ENCODE measurements at places on chromosomes 6 and 20.

DNA sequence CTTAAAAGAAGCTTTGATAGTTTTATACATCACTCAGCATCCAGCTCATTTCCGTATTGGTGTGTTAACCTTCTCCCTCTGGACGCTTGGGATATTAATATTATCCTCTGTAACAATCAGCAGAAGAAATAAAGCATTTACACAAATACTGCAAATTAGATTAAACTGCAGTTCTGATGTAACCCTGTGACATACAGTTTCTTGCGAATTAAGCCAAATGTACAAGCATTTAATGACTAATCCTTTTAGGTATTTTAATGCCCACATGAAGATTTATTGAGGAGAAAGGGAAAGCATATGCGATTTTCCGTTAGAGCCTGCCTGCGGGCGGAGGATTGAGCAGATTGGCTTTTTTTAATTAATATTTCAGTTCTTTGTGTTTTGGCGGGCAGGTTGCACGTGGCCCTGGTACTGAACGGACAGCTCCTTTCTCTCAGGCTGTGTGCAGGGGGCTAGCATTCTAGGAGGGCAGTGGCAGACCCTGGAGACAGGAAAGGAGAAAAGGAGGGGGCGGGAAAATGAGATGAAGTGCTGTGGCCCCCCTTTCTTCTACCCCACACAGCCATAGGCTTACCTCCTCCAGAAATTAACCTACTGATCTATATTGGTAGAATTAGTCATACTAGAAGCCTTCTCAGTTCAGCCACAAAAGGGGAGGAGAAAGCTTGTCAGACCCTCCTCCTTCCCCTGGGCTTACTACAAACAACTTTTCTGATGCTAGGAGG lies 14.1 kb upstream of the TFAP2D start:
- no peak for DNase-seq

DNA sequence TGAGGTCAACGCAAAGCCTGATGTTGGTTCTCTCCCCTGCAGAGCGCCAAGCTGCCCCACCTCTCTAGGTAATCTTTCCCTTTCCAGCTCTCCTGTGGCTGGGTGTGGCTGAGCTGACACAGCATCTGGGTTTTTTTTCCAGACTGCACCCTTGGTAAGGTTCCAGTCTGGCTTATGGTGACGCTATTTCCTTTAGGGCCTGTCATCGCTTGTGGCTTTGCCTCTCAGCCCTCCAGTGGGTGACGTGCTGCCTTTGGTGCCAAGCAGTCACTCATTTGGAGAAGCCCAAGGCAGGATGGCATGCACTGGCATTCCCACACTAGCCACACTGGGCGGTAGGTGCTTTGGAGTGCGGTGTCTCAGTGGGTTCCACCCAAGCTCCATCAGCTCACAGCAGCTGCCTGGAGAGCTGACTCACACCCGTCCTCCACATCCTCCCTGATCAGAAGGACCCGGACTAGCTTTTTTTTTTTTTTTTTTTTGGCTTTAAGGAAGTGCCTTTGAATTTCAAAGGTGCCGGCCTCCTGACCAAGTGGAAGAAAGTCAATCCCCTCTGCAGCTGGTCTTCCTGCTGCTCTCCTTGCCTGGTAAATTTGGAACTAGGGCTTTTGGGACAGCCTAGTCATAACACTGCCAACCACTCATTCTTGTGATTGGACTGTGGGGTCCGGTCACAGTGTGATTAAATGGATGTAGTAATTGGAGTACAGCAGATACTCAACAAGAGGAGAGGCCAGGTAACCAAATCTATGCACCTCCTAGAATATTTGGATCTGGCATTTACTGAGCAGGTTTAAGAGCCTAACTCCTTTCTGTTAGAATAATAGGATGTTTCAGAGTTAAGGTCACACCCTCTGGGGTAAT lies 153.6 kb downstream of the CD83 start:
- DNase-seq: no peak

- DNase-seq: no peak
These were observed 44.8 kb downstream of the FARS2 start for GRCh38 chr6:5305968-5306626.

GRCh38 chr6:154358019-154358545 lies 1.5 kb upstream of the IPCEF1 start:
- DNase-seq: no peak

GRCh38 chr6:28336284-28337120 lies 554 bp upstream of the ZSCAN31 start:
- no peak for DNase-seq

GRCh38 chr20:54550776-54551396 lies 75.5 kb downstream of the DOK5 start:
- no peak for DNase-seq

- DNase-seq: no peak
These were observed 167.2 kb downstream of the LINC00237 start for GRCh38 chr20:20939006-20939405.

GRCh38 chr20:61901392-61902220 lies 164.1 kb downstream of the TAF4 start:
- no peak for DNase-seq

GRCh38 chr6:121436274-121436857 lies 920 bp downstream of the GJA1 start:
- DNase-seq: no peak

DNA sequence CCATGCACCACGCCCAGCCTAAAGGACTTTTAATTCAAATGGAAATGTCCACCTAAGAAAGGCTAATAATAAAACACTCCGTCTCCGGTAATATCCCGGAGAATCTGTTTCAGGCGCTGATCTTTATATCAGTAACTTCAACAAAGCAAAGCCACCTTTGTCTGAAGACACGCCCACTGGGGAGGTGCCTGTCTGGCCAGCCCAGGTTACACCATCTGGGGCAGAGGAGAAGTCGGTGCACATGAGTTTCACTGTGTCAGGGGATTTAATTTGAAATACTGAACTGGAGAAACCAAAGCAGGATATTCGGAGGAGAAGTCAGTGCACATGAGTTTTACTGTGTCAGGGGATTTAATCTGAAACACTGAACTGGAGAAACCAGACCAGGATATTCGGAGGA lies 9.4 kb downstream of the SERPINB6 start:
- no peak for DNase-seq

- no peak for DNase-seq
These were observed 6.7 kb downstream of the KLHL32 start for GRCh38 chr6:96931198-96931597.

DNA sequence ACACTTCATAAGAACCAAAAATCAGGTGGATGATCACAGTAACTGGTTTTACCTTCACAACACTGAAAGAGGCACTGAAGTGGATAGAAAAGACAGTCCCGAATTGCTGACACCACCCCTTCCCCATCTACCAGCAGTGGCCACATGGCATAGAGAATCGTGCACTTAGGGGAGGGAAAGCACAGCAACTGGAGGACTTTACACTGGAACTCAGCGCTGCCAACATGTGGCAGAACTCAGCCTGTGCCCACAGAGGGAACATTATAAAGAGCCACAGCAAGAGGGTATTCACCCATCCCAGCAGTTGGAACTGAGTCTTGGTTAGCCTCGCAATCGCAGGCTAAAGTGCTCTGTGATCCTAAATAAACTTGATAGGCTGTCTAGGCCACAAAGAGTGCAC lies 6.5 kb upstream of the KIAA1586 start:
- DNase-seq: no peak

DNA sequence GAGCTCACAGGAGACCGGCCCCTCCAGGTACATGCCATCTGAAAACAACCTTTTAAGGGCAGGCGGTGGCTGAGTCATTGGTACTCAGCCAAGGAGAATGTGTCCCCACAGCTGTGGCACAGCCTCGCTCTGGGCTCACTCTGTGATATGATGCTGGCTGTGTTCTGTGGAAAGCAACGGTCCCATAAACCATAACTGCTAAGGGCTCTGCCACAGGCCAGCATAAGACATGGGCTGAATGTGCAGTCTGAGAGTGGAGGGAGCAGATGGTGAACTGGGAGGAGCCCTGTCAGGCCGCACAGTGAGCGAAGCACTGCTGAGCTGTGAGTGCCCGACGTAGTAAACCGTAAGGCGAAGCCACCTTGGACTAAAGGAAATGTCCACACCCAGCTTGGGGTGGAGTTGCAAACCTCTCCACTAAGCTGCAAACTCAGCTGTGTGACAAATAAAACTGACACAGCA lies 375.8 kb downstream of the THBS2 start:
- DNase-seq: peak; percentile 58

GRCh38 chr6:143598466-143599080 lies 79.2 kb upstream of the PHACTR2 start:
- no peak for DNase-seq

GRCh38 chr6:10520468-10520867 lies 683 bp upstream of the GCNT2 start:
- no peak for DNase-seq

- DNase-seq: no peak
These were observed 11.0 kb downstream of the GSTA2 start for GRCh38 chr6:52752310-52752709.

DNA sequence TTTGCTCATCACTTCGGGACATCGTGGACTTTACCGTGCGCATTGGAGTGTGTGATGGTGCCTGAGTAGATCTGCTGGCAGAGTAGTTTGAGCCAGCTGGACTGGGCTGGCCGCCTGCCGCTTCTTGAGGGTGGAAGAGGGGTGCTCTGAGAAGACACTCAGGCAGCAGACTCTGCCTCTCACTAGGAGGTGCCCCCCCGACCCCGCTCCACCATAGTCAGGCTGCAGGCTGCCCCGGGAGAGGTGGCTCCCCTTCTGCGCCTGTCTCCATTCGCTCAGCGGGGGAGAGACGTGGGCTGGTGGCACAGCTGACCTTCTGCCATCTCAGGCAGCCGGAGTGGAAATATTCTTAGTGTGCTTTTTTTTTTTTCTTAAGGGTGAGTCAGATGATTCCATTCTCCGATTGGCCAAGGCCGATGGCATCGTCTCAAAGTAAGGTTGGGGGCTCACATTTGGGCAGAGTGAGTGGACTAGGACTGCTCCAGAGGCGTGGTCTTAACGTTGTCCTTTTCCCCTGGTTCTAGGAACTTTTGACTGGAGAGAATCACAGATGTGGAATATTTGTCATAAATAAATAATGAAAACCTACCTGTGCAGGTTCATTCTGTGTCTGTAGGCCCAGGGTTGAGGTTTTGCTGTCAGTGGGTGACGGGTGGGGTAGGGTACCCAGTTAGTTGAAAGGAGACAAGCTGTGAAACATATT lies 1.2 kb downstream of the RPS21 start:
- no peak for DNase-seq

DNA sequence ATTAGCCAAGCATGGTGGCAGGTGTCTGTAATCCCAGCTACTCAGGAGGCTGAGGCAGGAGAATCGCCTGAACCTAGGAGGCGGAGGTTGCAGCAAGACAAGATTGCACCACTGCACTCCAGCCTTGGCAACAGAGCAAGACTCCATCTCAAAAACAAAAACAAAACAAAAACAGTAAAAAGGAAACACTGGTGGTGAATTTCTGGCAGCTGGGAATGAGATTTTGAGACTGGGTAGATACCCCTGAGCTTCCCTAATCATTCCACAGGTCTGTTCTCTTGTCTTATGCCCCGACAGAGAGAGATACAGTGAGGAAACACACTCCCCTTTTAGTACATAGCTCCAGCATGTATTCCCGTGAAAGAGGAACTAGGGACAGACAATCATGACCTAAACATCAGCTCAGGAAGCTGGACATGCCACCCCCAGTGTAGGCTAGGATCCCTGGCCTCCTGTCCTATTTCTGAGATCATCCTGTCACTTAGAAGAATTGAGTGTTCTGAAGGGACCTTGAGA lies 9.6 kb downstream of the MAN1A1 start:
- DNase-seq: no peak

DNA sequence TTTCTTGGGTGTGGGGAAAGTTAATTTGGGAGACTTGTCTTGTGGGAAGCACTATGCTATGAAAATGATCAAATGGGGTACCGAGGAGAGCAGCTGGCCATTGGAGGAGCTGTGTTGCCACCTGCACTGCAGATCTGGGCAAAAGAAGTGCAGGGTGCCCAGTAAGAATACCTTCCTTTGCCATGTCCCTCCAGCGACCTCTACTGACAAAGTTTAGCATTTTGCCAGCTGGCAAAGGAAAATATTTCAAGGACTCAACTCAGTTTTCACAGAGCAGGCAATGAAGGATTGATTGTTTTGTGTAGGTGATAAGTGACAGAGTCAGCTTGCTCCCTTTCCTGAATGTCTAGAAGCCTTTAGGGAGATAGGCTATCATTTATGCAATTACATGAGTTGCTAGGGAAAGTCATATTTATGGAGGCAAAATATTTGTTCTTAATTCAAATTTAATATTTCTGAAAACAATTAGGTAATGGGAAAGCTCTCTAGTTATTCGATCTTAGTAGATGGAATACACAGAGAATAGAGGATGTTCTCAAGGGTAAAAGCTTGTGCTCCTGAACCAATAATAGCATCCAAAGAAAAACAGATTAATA lies 118.4 kb downstream of the FARS2 start:
- DNase-seq: peak; percentile 46

DNA sequence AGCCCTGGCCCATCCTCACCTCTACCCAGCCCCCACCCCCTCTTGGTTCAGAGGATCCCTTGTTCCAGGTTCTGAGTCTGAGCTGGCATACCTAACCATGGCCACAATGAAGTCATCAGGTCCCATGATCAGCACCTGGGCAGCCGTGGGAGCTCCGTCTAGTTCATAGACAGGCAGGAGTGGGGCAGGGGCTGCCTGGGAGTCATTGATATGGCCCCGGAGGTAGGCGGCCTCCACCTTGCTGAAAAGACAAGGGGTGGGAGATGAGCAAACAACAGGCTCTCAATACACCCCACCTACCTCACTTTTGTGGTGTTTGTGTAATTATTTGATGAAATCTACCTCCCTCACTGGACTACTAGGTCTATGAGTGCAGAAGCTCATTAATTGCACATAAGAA lies 20.4 kb downstream of the GGT7 start:
- DNase-seq: no peak

DNA sequence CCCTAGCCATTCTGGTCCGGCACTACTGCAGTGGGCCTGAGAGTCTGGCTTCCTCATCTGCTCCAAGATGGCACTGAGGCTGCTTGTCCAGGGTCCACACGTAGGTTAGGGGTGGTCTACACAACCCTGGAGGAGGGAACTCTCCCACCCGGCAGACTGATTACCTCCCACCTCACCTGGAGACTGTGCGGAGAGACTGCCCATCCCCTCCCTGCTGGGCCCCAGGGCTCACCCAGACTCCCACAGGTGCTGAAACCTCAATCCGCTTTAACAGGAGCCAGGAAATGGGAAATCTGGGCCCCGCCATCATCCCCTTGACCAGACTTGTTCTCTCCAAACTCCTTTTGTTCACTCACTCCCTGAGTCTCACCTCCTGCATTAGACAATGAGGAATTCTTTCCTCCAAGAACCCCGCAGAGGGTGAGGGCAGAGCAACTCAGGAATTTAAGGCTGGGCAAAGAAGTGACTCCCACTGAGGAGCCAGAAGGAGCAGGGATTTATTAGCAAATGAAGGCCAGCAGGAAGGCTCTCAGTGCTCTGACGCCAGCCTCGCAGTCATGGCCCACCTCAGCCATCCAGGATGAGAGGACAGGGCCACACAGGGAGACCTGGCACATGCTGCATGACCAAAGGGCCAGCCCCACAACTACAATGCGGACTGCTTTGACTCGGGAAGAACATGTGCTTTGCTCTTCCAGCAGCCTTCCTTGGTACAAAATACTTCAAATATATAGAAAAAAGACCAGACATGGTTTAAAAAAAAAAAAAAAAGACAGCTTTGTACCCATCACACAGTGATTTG lies 53.0 kb downstream of the CDK5RAP1 start:
- no peak for DNase-seq

Data from glutamatergic neuron (in vitro differentiated cells).